ENCODE measurements at places on chromosomes 16 and 17.

DNA sequence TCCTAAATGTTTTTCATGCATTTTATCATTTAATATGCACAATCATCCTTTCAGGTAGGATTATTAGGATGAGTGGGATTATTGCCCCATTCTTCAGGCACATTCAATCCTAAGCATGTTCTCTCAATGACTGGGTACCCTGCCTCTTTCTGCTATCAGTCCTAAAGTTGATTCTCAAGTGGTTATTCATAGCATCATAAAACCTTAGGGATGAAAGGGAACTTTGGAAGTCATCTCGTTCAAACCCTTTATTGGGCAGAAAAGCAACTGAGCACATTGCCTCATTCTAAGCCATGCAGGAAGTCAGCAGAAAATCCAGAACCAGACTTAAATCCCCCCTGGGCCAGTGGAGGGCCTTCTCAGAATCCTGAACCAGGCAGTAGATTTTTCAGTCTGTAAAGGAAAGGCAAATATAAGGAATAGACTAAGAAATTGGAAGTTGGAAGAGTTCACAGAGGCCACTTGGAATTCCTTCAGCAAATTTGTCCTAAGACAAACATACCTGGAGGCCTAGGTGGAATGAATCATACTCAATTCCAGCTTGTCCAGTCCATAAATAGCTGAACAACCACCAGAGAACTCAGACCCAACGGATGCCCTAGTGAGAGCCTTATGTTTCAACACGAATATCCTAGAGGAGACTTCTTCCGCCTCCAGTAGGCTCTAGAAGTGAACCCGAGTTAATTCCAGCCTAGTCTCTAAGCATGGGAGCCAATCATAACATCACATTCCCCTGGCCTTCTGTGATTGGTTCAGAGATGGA is 62.7 kb downstream of the IRX6 start:
- DNase-seq, result no peak

- no peak for DNase-seq
Observed at GRCh38 chr17:48819466-48819865, 2.4 kb upstream of the TTLL6 start.

- DNase-seq, result no peak
Observed at GRCh38 chr17:82684228-82684841, 14.2 kb downstream of the RAB40B start.

DNA sequence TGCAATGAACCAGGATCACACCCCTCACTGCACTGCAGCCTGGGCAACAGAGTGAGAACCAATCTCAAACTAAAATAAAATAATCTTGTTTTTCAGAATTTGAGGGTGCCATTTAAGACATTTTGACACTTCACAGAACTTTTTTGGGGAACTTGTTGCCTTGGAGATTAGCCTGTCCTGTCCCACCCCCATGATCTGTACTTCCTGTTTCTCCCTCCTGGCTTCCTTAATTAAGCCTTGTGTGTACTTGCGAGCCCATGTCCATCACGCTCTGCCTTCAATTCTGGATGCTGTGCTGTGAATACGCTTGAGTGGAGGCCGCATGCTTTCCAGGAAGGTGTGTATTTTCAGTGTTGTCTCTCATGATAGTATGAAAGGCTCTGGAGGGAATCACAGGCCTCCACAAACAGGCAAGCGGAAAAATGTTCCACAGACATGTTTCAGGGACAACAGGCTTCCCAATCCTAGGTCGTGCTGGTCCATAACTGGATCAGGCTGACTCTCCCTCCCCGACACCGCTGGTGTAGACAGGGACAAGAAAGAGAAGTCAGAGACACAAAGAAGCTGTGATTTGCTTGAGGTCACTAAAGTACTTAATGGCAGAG is 56.9 kb downstream of the NOS2 start:
- no peak for DNase-seq

DNA sequence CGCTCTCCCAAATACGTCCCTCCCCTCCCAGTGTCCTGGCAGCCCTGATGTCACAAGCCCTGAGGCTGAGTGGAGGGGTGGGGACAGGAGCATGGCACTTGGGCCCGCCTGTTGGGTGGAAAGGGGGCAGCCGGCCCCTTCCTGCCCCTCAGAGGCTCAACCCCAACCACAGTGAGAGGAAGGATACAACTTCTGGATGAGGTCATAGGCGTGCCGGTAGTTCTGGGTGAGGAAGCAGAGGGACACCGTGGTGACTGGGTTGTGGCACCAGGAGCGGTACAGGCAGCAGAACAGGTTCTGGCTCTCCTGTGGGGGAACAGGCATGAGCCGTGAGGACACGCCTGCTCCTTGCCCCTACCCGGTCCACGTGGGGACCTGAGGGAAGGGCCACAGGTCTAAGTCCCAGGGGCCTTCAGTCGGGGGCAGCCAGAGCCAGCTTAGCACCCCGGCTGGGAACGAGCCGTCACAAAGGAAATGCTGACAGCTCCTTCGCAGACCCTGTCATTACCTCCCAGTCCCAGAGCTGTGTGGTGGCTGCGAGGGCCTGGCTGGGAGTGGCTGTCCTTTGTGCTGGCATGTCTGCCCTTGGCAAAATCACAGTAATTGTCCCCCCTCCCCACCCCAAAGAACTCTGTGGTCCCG is 11.2 kb upstream of the MTSS2 start:
- no peak for DNase-seq

DNA sequence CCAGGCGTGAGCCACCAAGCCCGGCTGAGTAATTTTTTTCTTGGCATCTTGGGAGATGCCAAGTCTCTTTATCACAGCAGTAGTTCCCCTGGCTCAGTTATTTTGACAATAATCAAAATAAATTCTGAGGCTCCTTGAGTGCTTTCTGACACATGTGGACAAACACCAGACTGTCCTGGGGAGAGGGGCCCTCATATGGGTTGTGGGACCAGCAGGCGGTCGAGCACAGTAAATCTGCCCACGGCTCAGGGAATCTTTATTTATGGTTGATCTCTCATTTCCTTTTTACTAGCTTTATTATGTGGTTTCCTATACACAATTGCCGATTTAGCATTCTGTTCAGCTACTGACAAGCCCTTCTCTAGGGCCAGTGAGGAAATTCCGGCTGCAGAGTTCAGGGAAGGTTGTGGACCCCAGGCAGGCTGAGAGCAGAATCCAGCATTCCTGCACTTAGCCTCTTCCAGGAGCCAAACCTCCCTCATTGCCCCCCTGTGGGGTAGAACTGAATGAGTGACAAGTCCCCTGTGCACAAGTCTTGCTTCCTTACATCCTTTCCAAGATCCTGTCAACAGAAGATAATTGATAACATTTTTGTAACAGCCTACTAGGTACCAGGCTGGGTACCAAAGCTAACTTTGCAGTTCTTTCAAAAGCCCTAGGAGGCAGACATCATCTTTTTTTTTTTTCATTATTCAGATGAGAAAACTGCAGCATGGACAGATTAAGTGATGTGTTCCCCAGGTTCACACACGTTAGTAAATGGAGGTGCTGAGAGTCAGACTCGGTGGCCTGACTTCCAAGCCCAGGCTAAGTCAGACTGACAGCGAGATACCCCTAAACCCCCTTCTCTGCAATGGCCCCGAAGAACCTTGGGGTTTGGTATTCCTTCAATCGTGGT is 40.2 kb downstream of the HS3ST3B1 start:
- no peak for DNase-seq

GRCh38 chr16:75710344-75710743 is 9.1 kb upstream of the DUXB start:
- DNase-seq, result no peak

- DNase-seq, result no peak
Observed at GRCh38 chr16:51374346-51374745, 223.3 kb upstream of the SALL1 start.

- no peak for DNase-seq
Observed at GRCh38 chr16:9844361-9844760, 337.9 kb downstream of the GRIN2A start.

GRCh38 chr16:87015021-87015420 is 302.2 kb downstream of the C16orf95 start:
- DNase-seq, result no peak

DNA sequence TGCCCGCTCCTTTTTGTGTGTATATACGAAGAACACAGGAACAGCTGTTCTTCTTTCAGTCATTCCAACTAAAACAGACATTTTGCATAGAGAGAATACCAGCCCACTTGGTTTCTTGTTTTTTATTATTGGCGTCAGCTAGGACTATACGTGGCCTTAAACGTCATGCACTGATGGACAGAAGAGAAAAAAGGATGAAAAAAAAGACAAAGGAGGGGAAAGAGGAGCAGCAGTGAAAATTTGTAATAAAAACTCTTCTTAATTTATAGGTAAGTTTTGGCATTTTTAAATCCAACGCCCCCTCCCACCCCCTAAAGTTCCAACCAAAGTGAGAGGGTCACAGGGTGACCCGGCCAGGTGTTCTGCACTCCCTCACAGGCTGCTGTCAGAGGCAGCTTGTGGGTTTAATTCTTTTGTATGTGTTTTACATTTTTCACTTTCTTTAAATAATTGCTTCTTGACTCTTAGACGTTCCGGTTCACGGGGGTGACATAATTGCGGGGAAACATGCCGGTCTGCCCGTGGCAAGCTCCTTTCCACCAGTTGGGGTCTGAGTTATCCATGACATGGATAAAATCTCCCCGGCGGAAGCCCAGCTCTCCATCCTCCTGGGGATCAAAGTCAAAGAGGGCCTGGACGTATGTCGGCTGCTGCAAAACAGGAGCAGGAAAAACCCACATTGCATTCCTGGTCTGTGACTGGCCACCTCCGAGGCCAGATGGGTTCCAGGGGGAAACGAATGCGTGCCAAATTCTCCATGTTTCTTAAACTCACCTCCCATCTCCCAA is 30.9 kb upstream of the SLC25A19 start:
- no peak for DNase-seq

- no peak for DNase-seq
Observed at GRCh38 chr17:38619937-38620550, 14.3 kb upstream of the SRCIN1 start.

- no peak for DNase-seq
Observed at GRCh38 chr17:39144416-39144840, 7.0 kb downstream of the PLXDC1 start.

DNA sequence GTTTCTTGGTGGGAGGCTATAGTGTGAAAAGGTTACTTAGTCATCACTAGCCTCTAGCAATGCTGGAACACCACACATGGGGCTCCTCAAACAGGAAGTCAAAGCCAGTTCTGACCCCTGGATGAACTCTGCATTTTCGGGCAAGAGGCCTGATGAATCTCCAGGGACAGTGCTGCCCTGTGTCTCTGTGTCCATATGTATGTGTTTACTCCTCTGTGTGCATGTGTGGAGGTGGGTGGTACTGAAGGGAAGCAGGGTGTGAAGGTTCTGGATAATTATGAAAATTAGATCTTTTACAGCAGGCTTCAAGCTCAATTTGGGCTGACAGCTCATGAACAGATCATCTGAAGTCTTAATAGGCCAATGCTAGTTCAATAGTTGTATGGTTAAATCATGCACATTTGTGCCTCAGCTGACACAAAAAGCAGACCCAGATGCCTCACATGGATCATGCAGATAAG is 133.6 kb downstream of the SNX11 start:
- DNase-seq, result peak; percentile 13

GRCh38 chr17:10633738-10634379 is 23.2 kb downstream of the MYH3 start:
- DNase-seq, result no peak

- DNase-seq, result no peak
Observed at GRCh38 chr17:28475151-28475900, 1.9 kb downstream of the SLC13A2 start.

- DNase-seq, result no peak
Observed at GRCh38 chr17:40151414-40151963, 11.2 kb downstream of the CASC3 start.

DNA sequence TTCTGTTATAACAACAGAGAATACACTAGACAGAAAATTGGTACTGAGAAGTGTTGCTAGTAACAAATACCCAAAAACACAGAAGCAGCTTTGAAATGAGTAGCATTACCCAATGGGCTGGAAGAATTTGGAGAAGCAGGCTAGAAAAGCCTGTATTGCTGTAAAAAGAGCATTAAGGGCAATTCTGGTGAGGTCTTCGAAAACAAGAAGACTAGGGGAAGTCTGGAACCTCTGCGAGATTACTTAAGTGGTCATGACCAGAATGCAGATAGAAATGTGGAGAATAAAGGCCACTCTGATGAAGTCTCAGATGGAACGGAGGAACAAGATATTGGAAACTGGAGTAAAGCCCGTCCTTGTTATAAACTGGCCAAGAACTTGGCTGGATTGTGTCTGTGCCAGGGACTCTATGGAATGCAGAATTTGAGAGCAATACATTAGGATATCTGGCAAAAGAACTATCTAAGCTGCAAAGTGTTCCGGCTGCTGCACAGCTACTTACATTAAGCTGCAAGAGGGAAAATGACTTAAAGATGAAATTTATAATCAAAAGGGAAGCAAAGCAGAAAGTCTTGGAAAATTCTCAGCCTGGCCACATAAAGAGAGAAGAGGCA is 44.9 kb upstream of the PEMT start:
- no peak for DNase-seq

- DNase-seq, result no peak
Observed at GRCh38 chr17:78012428-78012827, 53.9 kb downstream of the TNRC6C start.

- no peak for DNase-seq
Observed at GRCh38 chr16:75342308-75342811, 90.9 kb upstream of the BCAR1 start.

- DNase-seq, result no peak
Observed at GRCh38 chr17:36863131-36863530, 74.1 kb upstream of the LHX1 start.
